ENCODE measurements at places on chromosomes 16 and 17.

DNA sequence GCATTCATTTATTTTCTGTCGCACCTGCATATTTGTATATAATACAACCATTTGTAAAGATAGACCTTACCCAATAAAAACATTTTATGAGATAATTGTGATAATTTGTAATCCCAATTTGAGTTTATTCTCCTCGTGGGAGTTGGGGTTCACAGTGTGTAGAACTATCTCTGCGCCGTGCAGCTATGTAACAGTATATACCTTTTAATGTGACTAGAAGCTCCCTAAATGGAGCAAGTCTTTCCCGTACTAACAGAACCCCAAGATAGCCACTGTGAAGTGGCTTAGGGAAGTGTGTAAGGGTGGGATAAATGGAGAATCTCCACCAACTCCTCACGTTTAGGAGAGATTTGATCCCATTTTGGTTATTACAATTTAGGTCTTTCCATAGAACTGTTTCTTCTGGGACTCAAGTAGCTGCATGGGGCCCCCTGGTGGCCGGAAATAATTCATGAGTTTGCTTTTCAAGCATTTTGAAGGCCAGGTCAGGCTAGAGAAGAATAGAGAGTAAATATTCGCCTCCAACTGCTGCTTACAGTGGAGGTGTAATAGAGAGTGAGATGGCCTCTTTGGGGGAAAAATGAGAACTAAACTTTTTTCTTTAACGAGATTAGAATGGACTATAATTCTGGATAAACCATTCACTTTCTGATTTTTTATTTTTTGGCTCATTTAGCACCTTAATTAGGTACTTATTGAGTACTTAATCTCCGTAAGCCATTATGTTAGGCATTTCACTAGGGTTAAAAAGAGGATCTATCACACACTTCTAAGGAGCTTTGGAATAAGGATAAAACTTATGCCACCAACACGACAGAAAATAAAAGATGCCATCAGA lies 4.5 kb downstream of the TMEM100 start:
- DNase-seq: peak; percentile 52

DNA sequence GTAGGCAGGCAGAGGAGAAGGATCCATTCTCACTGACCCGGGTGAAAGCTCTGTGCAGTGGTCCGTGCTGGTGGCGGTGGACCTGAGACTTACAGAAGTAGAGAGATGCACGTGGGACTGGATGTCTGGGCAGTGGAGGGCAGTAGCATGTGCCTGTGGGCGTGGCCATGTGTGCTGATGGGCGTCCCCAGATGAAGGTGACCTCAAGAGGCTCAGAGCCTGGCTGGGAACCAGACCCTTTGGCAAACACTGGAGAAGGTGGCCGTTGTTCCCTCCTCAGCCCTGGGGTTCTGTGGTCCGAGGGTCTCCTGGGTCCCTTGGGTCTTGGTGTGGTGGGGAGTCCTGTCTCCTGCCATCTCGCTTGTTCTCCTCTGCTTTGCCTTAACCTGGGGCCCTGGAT lies 15.6 kb downstream of the WSCD1 start:
- DNase-seq: no peak

DNA sequence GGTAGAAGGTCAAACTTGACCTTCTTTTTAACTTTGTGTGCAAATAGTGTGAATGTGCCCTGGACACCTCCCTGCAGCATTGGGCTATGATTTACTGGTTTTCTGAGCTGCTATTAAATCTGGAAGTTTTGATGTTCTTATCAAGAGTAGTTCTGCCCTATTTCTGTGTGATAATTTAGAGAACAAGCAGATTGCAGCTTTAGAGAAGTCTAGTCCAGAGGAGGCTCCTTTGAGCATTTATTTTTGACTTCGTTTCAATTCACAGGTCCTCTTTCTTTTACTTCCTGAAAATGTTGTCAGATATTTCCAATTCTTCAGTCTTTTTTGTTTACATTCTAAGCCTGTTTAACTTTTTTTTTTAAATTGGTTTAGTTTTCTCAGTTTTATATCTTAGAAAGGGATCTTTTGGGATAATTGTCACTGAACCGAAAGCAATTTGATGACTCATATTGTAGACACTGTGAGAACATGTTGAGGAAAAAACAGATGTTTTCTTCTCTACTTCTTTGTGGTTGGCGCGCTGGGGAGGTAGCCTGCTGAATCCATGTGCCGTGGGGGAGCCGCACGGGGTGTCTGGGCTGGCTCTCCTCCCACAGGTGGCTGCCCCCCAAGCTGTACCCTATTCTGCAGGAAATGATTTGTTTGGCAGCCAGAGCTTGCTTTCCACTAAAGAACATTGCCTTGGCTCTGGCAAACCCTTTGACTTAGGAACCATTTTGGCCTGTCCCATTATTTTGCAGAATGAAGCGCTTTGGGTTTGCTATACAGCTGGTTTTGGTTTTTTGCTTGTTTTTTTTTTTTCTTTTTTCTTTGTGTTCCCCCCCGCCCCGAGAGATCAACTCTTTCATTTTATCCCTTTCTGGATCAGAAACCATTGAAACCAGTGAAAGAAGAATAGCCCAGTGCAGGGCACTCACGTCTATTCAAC lies 53.4 kb downstream of the MFSD11 start:
- peak; percentile 34 for DNase-seq

GRCh38 chr17:44097110-44097958 lies 26.1 kb downstream of the HDAC5 start:
- no peak for DNase-seq

DNA sequence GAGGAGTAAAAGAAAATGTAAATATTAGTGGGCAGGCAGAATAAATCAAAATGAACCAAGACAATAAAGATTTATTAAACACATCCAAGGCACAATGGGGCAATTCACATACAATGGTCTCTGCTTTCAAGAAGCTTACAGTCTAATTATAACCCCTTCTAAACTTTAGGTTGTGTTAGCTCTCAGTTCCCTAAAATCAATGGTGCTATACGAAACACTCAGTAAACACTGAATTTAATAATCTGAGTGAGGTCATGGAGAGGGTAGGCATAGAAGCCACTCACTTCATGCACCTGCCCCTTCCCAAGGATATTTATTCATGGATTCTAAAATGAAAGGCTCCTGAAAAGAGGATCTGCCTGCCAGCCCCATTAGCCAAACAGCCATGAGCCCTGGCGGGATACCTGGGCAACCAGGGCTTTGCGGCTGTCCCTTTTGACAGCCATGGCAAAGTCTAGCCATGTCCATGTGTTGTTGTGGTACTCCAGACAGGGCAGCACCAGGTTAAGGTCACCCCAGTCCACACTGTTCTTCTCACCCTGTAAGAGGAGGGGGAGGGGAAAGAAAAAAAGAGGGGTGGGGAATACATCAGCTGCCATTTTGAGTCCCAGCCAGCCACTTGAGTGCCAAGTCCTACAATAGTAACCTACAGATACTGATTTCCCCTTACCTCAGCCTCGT lies 1.4 kb upstream of the RSKR start:
- no peak for DNase-seq

- DNase-seq: no peak
Observed at GRCh38 chr16:12876778-12877177, 24.6 kb upstream of the SHISA9 start.

GRCh38 chr17:65856865-65857264 lies 295.4 kb upstream of the AXIN2 start:
- no peak for DNase-seq

GRCh38 chr16:89442588-89442987 lies 47.8 kb downstream of the ANKRD11 start:
- DNase-seq: no peak

GRCh38 chr16:55055262-55055661 lies 124.6 kb downstream of the IRX5 start:
- no peak for DNase-seq

DNA sequence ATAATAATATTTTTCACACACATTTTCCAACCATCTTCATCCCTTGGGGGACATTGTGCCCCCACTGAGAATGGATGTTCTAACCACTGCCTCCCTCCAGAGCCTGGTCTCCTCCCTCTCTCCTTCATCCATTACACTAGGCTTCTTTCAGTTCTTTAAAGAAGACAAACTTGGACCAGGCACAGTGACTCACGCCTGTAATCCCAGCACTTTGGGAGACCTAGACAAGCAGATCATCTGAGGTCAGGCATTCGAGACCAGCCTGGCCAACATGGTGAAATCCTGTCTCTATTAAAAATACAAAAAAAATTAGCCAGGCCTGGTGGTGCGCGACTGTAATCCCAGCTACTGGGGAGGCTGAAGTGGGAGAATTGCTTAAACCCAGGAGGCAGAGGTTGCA lies 6.5 kb downstream of the ALOX15 start:
- no peak for DNase-seq

DNA sequence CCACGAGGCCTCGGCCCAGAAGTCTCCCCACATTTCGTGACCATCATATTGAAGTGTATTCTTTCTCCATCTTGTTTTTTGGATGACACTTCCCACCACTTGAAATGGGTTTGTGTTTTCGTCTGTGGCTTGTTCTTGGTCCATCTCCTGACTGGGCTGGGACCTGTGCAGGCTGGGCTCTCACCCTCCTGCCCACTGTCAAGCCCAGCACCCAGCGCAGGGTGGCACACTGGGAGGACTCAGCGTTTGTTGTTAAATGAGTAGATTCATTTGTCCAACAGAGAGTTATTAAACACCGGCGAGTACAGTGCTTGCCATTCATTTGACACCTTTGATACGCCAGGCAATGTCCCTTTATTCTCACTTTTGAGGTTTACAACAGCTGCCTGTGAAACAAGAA lies 22.6 kb downstream of the NT5M start:
- DNase-seq: no peak

DNA sequence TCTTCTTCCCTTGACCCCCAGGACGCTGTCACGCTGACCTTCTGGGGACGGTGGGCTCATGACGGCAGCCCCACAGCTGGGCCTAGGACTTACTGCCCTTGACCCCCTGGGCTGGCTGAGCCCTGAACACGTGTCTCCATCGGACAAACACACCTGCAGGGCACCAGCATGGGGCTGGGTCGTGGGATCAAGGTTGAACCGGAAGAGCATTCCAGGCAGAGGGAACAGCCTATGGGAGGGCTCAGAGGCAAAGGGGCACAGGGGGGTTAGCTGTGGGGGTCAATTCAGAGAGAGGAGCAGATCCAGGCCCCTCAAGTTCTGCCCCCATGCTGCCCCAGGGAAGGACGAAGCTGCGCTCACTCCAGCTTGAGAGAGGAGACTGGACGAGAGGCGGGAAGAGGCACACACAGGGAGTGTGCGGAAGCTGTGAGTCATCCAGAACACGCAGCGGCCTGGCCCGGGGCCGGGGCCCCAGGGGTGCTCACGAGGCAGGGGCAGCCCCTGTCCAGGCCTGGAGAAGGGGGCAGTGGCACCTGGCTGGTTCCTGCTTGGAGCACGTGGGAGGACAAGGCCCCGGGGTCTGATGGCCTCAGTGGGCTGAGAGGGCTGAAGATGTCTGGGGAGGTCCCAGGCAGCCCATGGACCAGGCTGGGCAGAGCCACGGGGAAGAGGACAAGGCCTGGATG lies 9.9 kb downstream of the SSTR5 start:
- DNase-seq: no peak

DNA sequence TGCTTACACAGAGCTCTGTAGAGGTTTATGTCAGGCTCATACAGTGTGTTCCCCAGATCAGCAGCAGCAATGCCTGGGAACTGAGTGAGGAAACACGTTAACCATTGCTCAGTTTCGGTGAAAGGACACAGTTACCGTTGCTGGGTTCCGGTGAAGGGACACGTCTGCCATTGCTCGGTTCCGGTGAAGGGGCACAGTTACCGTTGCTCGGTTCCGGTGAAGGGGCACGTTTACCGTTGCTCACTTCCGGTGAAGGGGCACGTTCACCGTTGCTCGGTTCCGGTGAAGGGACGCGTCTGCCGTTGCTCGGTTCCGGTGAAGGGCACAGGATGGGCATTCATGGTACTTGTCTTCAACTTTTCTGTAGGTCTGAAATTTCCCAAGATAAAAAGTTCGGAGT lies 81.7 kb downstream of the MRM3 start:
- DNase-seq: no peak

GRCh38 chr16:84729716-84730320 lies 30.0 kb downstream of the USP10 start:
- no peak for DNase-seq

DNA sequence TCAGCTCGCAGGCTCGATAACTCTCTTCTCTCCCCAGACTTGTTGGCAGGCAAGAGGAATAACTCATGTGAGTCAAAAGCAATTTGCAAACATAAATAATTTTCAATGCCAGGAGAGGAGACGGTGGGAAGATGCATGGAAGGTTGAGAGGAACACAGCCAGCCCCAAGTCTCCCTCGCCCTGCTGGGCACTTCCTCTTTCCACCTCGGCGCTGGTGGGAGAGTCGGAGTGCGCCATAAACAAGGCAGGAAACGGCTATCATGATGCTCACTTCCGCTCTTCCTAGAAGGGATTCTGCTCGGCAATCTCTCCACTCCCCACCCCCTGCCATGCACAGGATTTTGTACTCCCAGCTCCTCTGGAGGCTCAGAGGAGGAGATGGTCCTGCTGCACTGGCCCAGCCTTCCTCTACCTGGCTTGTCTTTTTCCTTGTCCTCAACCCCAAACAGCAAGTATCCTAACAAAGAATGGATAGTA lies 13.0 kb downstream of the CBX4 start:
- no peak for DNase-seq

DNA sequence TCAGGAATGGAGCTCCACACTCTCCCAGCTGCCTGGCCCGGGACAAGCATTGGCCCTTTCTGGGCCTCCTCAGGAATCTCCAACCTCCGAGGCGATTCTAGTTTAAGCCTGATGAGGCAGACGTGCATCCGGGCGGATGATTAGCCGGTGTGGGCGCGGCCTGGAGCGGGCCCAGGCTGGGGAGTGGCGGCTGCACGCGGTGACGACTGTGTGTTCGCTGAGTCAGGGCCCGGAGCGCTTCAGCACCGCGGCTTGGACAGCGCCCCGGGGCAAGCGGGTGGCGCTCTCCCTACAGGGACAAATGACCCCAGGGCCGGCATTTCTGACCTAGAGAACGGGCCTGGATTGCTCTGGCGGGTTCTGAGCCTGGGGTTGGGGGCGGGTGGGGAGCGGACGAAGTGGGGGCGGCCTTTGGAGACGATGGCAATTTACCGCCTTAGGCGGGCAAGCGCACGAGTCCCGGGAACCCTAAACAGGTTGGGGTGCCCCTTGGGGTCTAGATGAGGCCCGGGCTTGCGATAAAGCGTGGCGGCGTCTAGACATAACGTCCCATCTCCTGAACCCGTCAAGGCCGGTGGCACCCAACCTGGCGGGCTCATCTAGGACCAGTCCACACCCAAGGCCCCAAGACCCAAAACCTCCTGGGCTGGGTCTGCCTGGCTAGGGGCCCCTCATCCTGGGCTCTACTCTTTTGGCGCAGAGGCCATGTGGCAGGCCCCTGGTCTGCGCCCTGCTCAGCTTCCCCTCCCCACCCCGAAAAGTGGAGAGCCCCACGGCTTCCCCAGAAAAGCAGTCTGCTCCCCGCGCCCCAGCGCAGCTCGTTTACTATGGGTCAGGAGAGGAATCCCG lies 22.3 kb upstream of the ZNHIT3 start:
- DNase-seq: peak; percentile 79

DNA sequence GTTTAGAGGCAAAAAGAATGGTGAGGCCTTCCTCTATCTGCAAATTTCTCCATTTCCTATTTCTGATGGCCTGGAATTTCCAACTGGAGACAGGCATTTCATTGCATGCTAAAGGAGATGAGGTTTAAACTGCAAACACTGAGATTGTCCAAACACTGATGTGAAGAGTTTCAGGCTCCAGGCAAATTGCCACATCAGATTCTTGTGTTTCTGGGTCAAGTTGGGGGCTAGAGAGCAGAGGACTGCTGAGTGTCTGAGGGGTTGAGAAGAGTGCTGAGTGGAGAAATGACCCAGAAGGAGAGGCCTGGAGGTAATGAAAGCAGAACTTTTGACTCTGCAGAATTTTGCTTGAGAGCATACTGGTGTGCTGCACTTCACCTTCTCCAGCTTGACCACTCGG lies 216.7 kb upstream of the MPHOSPH6 start:
- no peak for DNase-seq

All from activated naive CD8-positive, alpha-beta T cell treated with anti-CD3 and anti-CD28 coated beads for 36 hours (primary cell).